ENCODE measurements at places on chromosomes 5 and 9.

GRCh38 chr9:84375954-84376353 is 35.4 kb upstream of the SLC28A3 start:
- DNase-seq: no peak

DNA sequence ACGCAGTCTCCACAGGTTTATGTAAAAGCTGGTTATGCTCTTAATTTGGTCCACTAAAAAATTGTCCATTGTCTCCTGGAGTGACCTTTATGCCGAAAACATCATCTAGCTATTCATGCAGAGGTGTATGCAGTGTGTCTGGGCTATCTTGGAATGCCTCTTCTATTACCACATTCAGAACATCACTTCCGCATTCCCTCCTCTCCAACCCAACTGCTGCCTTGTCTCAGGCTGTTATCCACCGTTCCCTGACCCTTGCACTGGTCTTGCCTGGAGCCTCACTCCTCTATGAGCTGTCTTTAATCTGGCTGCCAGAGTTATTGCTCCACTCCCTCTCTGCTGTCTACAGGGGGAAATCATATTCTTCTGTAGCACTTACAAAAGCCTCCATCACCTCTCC is 214.1 kb upstream of the ANKRD55 start:
- DNase-seq: no peak

GRCh38 chr9:130482463-130482862 is 37.7 kb downstream of the ASS1 start:
- no peak for DNase-seq

GRCh38 chr5:180209137-180209581 is at the start of gene RASGEF1C:
RASGEF1C (minus strand) TSS chr5:180209211; CDS start chr5:180138052, 71,159 bp downstream.
- DNase-seq: peak; percentile 85

DNA sequence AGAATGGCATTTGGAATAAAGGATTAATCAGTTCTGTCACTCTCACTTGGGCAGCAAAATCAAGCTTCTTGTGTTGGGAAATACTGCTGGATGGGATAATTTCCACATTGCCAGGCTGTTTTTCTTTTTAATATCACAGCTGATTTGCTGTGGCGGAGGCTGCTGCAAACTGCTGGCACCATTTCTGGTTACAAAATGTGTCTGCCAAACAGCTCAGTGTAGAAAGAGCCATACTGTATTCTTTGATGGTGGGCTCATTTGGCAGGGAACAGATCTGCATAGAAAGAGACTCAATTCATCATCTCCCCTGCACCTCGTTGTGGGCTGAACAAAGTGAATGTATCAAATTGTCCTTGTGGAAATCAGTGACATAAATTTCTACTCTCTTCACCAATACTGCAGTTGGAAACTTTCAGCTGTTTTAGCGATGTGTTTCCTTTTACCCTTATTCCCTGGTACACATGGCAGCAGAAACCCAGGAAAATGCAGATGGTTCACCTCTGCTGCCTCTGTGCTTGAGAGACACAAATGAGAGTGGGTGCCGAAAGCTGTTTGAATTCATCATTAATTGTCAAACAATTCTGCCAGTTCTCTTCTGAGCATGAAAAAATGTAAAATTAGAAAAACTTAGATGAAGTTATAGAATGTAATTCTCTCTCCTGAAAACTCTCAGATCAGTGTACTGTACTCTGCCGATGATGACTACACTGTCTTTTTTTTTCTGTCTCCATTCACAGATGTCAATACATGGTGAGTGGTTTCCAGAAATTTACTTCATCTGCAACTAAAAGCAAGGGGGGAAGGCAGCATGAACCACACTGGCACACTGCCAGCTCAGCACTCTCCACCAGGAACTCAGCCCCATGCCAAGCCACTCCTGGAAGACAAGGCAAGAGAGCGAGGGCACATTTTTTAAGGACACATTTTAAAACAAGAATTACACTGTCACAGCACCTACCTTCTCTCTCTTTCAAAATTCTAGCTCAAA is 75.0 kb downstream of the HMHB1 start:
- DNase-seq: peak; percentile 81

- no peak for DNase-seq
Measured at GRCh38 chr5:7374186-7374585, 21.8 kb upstream of the ADCY2 start.

GRCh38 chr5:149170299-149170698 is 29.0 kb downstream of the ABLIM3 start:
- no peak for DNase-seq

DNA sequence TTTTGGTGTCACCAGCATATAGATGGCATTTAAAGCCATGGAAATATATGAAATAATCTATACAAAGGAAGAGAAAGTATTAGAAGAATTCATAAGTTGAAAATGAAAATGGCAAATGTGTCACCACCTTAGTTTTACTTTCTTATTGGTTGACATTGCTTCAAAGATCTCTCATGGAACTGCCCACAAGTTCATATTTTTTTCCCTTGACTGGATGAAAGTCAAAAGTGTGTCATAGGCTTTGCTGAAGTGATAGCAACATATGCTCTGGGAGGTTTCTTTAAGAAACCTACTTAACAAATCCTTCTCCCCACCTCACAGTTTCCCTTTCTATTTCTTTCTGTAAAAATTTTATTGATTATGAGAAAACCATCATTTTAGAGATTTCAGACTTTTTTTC is 127.2 kb downstream of the VPS13A start:
- DNase-seq: no peak

GRCh38 chr9:133852431-133852830 is 114.3 kb upstream of the SARDH start:
- no peak for DNase-seq

GRCh38 chr5:109450129-109450877 is 40.5 kb upstream of the PJA2 start:
- no peak for DNase-seq

DNA sequence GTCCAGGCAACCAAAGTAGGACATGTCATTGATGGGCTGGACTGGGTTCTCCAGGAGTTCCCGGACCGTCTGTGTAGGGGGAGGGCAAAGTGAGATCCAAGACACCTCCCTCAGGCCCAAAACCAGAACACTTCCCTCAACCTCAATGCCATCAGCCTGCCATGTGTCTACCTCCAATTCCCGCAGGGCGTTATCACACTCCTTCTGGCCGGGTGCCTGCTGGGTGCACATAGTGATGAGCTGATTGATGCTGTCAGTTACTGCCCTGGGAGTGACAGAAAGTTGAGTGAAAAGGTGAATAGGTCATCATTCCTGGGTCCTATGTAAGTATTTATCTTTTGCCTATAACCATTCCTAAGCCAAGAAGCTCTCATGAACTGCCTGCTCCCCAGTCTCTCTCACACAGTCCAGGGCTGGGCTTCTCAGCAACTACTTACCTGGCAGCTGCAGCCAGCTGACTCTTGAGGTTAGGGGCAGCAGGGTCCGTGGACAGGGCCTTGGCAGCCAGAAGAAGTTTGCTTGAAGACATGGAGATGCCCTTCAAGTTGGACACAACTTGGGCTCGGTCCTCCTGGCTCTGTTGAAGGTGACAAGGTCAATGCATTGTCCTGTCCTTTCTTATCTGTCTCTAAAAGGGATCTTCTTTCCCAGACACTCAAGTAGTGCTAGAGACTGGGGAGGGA is 21.0 kb downstream of the TLN1 start:
- no peak for DNase-seq

- DNase-seq: no peak
Measured at GRCh38 chr5:72302171-72302570, 17.9 kb downstream of the MRPS27 start.

Measured in tongue (tissue), 3 donors.